ENCODE measurements at places on chromosomes 2 and 18.

GRCh38 chr2:231666171-231667095, 41.9 kb upstream of the PTMA start:
- peak; percentile 61 for DNase-seq

DNA sequence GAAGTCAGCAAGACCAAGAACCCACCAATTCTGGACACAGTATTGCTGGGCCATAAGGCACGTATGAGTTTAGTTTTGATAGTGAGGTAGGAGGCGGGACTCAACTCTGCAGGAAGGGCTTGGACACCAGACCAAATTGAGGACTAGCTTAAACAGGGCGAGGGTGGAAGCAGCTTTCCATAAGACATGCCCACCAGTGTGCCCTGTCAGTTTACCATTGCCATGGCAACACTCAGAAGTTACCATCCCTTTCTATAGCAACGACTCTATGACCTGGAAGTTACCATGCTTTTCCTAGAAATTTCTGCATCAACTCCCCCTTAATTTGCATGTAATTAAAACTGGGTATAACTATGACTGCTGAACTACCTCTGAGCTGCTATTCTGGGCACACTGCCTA, 2.8 kb downstream of the M1AP start:
- no peak for DNase-seq

- DNase-seq: no peak
These were observed 522 bp upstream of the ZNF407 start for GRCh38 chr18:74597034-74597661.

DNA sequence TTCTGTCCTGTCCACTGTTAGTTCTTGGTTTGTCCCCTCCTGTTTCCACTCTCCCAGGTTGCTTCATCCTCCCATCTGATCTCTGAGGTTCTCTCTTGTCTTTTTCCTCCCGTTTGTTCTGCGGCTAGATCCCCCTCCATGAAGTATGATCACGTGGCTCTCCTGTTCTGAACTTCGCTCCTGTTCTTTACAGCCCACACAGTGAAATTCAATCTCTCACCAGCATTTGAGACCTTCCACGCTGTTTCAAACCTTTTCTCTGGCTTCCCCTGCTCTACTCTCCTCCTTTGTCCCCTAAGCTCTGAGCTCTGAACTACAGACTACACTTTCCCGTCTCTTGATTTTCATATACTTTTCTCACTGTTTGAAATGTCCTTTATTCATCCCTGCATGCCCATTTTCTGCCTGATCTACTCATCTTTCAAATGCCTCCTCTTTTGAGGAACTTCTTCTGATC, 83.5 kb downstream of the OSBPL6 start:
- no peak for DNase-seq

GRCh38 chr2:38691994-38692393, 26.1 kb downstream of the GALM start:
- no peak for DNase-seq

- no peak for DNase-seq
These were observed 24.5 kb downstream of the SPATS2L start for GRCh38 chr2:200331061-200331400.
